ENCODE measurements at places on chromosomes 1 and 21.

DNA sequence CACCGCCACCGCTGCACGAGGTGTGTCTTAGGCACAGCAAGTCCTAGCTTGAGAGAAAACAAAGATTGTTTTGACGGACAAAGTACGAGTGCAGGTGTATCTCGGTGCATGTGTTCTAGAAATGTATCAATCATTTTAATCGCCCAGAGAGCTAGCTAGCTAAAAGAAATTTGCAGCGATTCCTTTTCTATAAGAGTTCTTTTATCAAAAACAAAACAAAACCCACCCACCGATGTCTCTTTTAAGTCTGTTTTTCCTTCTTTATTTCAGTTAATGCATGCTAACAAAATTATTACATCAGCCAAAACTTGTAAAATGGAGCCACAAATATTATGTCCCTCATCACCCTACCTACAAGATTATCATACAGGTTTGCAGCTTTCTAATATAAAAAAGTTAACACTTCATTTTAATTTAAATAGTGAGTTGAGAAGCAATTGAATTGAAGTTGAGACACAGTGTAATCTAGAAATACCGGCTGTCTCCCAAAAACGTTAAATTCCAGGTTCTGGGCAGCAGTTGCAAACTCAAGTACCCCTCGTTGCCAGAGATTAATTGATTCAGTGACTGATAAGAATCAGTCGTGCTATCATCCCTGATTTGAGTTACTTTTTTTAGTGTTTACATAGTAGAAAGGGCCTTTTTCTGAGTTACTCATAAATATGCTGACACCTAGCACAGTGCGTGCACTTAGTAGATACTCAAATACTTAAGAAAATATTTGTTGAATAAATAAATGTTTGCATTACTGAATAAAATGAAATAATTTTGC lies 1.5 kb upstream of the SYDE2 start:
- DNase-seq = no peak

DNA sequence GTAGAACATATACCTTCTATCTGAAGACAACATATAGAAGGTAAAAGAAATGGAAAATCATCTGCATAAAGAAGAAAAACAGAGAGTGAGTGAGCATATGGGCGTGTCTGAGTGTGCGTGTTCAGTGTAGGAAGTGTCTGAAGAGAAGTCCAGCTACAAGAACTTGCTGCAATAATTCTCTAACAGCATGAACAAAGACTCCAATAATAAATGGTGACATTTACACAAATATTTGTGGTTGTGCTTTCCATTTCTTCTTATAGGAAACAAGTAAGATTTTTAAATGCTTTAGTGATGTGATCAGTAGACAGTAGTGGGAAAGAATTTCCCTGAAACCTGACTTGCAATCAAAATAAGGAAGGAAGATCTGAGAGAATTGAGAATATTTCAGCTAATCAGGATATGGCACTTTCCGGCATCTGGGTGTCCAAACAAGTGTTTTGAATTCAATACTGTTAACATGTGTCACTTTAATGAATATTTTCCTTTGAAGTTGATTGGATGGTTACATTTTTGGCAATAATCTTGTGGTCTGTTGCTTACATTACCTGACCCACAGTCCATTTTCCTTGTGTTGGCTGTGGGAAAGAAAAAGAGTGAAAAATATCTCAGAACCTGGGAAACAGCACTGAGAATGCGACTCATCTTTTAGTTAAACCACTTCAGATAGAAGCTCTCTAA lies 154.0 kb downstream of the TGFB2 start:
- no peak for DNase-seq

- no peak for DNase-seq
These were observed 79.6 kb downstream of the NME7 start for GRCh38 chr1:169288011-169288414.

GRCh38 chr1:207578796-207579435 lies 66.0 kb upstream of the CR1L start:
- no peak for DNase-seq

DNA sequence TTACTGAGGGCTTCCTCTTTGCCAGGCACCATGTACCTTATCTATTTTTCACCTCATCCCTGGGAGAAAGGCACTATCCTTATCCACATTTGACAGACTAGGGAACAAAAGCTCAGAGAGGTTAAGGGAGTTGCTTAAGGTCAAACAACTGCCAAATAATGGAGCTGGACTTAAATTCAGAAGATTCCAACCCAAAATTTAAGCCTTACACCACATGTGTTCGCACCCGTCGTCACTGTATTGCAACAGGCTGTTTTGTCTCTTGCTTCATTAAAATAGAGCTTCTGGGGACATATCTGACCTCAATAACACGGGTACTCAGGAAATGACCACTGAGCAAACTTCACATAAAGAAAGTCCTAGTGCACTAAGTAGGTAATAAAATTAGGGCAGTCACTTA lies 62.0 kb downstream of the TRABD2B start:
- no peak for DNase-seq

DNA sequence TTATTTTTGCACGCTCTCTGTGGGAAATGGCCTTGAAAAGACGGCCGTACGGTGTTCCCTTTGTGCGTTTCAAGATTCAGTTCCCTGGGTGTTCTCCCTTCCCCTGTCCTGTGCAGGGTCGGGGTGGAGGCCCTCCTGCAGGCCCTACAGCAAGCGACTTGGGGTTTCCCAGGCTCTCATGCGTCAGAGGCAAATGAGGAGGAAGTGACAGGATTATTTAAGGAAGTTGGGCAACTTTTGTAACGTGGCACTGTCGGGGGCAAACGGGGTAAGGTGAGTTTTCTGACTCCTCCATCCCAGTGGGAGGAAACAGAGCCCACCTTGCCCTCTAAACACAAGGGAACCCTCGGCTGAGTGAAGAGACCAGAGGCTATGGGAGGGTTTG lies 16.1 kb upstream of the AJAP1 start:
- no peak for DNase-seq

- DNase-seq = no peak
These were observed 91.4 kb downstream of the LYPLAL1 start for GRCh38 chr1:219265026-219265515.

DNA sequence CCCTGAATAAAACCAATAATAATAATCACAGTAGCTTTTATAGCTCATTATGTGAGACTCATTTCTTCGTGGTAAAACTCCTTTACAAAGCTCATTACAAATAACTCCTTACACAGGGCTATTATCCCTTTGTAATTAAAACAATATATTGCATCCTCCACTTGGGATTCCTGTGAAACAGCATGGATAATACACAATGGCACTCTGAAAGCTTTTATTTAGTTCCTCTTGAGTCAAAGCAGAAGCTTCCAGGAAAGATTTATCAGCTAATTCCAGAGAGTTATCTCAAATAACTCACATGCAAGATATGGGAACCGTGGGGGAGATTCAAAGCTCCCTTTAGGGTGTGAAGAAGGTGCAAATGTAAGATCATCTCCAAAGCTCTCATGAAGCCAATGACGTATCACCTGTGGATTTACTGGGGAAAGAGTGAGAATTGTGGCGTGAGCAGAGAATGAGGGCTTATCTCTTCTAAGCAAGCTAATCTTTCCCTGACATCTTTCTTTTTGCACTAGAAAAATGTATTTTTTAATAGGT lies 60.4 kb upstream of the GJA5 start:
- no peak for DNase-seq

- no peak for DNase-seq
These were observed 64.7 kb upstream of the NGF start for GRCh38 chr1:115402753-115403184.

- DNase-seq = no peak
These were observed 144.6 kb downstream of the LRRIQ3 start for GRCh38 chr1:74053407-74053806.

GRCh38 chr21:16815243-16815642 lies 697.6 kb upstream of the CXADR start:
- no peak for DNase-seq

- DNase-seq = peak; percentile 89
These were observed 22.7 kb downstream of the LRRC8D start for GRCh38 chr1:89843273-89844130.

GRCh38 chr1:207791290-207791689 lies 39.4 kb downstream of the CD46 start:
- no peak for DNase-seq

GRCh38 chr1:169202791-169203665 lies 96.5 kb downstream of the ATP1B1 start:
- DNase-seq = no peak

DNA sequence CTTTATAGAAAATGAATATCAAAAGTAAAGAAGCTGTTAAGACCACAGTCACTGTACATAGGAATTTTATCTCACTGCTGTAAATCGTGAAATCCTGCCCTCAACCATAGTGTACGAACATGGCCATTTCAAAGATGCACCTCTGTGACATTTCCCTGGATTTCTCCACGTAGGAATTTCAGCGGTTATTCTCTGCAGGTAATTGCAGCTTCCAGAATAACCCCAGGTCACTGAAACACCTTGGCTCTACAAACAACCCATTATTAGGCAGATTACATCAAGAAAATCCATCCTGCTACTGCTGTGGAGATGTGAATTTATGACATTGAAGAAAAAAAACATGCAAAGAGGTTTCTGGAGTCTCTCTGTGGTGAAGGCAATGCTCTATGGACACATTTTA lies 196.2 kb upstream of the USP25 start:
- no peak for DNase-seq

DNA sequence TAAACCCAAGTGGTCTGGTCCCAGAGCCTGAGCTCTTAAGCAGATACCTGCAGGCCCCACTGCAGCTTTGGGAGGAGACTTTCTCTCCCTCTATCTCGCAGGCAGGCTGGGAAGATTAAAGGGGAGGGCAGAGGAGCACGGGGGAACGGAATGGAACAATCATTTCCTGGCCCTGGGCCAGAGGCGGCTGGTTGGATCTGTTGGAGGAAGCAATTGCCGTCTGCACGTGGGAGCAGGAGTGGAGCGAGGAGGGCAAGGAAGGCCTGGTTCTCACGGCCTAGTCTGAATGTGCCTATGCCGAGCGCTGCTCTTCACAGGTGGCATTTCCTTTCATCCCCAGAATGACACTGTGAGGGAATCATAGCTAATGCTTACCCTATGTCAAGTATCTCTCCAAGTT lies 23.7 kb downstream of the NKAIN1 start:
- no peak for DNase-seq

GRCh38 chr1:204103431-204103741 lies 30.5 kb downstream of the SOX13 start:
- DNase-seq = no peak

DNA sequence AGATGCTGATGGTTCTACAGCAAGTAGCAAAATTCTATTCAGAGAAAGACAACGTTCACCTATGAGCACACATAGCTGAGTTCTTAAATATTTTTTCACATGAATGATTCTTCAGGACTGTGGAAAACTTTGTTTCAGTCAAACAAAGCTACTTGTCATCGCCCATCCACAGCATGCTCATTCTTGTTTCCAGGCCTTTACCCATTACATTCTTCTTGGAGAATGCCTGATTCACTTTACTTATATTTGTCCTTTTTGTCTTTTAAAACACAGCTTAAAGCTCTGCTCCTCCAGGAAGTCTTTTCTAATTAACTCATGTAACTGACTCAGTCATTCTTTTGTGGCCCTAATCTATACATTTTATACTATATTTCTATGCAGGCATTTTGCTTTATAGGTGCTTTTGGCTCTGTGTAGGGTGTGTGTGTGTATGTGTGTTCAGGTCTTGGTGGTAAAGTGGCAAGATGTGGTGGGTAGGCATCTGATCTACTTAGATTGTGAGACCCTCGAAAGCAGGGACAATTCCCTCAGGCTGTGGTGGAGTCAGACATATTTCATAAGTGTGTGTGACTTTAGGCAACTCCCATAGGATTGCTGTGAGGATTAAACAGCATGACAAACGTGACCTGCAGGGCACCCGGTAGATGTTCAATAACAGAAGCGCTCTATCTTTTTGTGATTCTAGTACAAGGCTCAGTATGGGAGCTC lies 11.8 kb upstream of the MARK1 start:
- no peak for DNase-seq

DNA sequence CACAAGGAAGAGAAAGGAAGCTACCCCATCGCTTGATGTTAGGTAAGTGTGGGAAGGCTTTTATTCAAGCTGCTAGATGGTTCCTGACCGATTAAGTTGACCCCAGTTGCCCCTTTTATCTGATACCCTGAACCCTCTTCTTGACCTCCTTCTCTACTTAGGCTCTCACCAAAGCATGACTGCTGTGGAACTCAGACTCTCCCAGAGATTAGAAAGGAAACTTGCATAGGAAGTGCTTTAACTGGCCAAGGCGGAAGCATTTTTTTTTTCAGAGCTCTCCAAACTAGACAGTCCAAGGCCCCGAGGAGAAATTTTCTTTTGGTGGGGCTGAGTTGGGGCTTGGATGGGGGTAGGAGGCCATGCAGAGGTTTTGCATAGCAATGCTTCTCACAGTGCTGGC lies 101.3 kb upstream of the USP24 start:
- DNase-seq = no peak

GRCh38 chr1:217369271-217369981 lies 261.5 kb downstream of the GPATCH2 start:
- no peak for DNase-seq

DNA sequence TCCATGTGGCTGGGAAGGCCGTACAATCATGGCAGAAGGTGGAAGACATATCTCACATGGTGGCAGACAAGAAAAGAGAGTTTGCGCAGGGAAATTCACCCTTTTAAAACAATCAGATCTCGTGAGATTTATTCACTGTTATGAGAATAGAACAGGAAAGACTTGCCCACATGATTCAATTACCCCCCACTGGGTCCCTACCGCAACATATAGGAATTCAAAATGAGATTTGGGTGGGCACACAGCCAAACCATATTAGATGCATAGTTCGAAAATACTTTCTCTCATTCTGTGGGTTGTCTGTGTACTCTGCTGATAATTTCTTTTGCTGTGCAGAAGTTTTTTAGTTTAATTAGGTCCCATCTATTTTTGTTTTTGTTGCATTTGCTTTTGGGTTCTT lies 990.3 kb downstream of the PLA2G4A start:
- no peak for DNase-seq

DNA sequence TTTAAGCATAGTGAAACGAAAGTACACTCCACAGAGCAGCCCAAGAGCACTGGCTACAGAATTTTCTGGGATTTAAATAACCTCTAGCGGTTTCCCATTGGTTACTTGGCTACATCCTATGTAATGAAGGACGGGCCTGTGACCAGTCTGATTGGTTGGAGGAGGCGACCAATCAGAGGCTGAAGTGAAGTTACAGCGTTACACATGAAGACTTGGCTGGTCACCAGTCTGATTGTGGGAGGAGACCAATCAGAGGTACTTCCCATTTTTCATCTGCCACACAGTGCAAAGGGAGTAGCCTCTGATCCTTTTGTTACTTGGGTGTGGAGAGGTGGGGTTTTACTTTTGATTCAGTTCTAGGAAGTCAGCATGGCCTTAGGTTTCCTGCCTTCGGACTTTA lies 142.7 kb upstream of the SERTAD4 start:
- DNase-seq = no peak

- DNase-seq = no peak
These were observed 141.9 kb downstream of the CLEC20A start for GRCh38 chr1:178354816-178355215.

Data from activated CD4-positive, alpha-beta memory T cell treated with anti-CD3 and anti-CD28 coated beads for 36 hours (primary cell).